Muscle of leg (tissue), 16 donors: ENCODE measurements at places on chromosomes 12 and 14.
A peak's percentile ranks its signal among the peaks of the same experiment; 100 is the strongest.

DNA sequence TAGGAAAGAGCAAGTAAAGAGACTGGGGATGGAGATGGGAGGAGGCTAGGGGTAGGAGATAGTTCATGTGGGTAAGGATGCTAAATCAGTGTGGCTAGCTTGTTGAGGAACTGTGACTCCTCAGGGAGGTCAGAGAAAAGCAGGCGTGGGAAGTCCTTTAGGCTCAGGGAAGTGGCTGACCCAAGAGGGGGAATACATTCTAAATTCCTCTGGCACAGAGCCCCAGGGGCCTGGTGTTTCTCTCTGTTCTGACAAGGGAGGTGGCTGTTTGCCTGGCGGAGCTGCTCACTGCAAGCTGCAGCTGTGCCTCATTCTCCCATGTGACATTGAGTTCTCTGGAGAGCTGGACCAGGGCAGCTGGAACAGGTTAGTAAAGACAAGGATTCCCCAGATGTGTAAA is 152.2 kb upstream of the SLC38A2 start:
- peak; percentile 86 for DNase-seq

DNA sequence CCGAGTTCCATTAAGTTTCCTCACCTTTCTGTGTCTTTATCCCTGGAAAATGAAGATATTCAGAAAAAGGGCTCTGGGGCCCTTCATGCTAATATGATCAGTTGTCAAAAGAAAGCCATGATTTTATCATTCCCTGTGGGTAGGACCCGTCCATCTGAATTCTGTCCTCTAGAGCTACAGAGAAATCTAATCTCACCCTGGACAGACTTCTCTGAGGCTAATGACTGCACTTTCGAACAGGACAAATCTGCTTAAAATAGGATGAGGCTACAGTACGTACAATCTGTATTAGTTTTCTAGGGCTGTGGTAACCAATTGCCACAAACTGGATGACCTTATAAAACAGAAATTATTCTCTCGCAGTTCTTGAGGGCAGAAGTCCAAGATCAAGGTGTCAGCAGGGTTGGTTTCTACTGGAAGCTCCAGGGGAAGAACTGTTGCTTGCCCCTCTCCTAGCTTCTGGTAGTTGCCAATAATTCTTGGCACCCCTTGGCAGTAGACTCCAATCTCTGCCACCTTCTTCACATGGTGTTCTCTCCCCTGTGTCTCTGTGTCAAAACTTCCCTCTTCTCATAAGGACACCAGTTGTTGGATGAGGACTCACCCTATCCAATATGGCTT is 1.3 kb downstream of the AK7 start:
- DNase-seq, result peak; percentile 1

DNA sequence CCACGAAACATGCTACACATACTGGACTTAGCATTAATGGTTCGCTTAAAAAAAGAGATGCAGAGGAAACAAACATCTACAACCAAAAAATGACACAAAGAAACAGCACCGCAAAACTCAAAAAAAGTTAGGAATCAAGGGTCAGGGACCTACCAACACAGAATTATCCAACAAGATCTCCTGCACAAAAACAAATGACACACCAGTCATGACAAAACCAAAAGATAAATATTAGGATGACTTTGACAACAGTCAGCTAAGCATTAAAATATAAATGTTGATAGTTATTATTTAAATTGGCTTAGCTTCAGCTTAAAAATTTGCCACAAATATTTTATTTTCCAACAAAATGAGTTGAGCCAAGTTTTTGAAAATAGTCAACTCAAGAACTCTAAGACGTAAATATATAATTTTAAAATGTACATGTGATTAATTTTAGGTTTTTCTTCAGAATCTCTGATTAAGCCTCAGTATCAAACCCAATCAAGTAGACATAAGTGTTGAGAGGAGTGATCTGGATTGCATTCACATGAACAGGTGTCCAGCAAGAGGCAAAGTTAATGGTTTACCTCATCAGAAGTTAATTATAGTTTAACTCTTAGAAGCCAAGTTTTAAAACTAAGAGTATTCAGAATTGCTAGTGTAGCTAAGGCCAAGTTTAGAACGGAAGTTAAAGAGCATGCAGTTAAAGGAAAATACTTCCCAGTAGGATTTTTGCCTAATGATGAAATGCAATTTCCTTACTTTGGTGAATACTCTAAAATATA is 79.9 kb downstream of the HEATR5A start:
- DNase-seq, result no peak

GRCh38 chr14:79602742-79603141 is 608.6 kb downstream of the DIO2 start:
- no peak for DNase-seq

DNA sequence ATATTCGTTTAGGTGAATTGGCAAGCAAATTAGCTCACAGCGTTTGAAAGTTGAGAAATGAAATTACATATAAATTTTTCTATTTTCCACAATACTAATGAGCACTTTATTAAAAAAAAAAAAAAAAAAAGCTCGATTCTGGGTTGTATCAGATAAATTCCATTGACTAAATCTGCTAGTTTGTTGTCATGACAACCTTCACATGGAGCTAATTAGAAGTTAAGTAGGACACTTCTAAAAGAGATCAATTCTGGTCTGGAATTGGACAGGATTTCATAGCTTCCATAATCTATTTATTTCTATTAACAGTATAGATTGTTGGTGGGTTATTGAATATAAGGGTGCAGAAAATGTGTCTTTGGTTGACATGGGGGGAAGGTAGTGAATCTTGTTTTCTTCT is 85.5 kb upstream of the NEDD1 start:
- no peak for DNase-seq

DNA sequence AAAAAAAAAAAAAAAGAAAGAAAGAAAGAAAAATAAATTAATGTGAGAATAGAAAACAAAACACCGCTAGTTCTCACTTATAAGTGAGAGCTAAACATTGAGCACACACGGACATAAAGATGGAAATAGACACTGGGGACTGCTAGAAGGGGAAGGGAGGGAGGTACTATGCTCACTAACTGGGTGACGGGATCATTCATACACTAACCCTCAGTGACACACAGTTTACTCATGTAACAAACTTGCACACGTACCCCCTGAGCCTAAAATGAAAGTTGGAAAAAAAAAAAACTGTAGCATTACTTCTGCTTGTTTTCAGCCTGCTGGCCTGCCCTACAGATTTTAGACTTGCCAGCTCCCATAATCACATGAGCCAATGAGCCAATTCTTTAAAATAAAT is 10.5 kb upstream of the PRMT5 start:
- DNase-seq, result no peak

- no peak for DNase-seq
These were observed 25.2 kb downstream of the MTA1 start for GRCh38 chr14:105444859-105445258.

DNA sequence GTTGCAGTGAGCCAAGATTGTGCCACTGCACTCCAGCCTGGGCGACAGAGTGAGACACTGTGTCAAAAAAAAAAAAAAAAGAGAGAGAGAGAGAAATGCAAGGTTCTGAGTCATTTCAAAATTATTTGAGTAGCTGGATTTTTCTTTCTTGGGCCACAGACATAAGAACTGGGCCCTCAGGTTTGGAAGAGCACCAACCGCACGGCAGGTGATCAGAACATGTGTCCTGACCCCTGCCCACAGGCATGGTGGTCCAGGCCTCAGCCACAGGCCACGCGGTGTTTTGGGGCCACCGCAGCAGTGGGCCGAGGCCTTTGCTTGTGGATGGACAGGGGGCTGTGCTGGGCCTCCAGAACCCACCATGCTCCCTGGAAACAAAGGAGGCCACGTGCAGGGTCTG is 126.7 kb downstream of the CALM1 start:
- no peak for DNase-seq

GRCh38 chr12:22855456-22855855 is 230.5 kb downstream of the ETNK1 start:
- DNase-seq, result no peak

DNA sequence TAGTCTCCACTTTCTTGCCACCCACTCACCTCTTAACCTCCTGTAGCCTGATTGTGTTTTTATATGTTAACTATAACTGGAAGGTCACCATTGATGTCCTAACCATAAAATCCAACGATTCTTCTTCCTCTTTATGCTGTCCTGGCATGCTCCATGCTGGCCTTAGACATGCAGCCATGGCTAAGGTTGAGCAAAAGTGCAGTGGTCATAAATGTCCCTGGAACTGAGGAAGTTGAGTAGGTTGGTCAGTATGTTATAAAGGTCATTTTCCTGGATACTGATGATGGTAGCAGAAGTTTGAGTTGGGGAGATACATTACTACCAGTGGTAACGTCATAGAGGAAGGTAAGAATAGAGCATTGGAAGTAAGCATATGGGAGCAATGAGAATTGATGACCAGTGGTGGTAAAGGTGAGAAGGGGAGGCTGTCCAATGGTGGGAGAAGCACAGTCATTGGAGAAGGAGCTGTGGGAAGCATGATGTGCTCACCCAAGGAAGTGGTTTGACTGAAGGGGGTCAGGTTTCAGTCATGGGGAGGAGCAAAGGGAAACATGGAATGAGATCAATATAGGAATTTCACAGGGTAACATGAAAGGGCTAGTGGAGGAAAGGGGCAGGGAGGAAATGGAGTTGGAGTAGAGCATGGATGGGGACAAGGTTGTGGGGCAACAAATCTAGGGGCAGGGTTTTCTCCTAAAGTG is 240.8 kb downstream of the DACT1 start:
- no peak for DNase-seq

GRCh38 chr12:74890237-74890599 is 319.4 kb downstream of the KCNC2 start:
- DNase-seq, result peak; percentile 32

GRCh38 chr12:104494793-104495158 is 38.0 kb downstream of the CHST11 start:
- DNase-seq, result no peak

GRCh38 chr14:24609655-24610344 is at the start of gene GZMH:
Gene GZMH (minus strand): TSS chr14:24609685. CDS start chr14:24609613, 72 bp downstream.
- DNase-seq, result no peak

GRCh38 chr12:51403159-51403558 is 12.0 kb upstream of the GALNT6 start:
- DNase-seq, result no peak

GRCh38 chr14:67242168-67242420 is 859 bp downstream of the PALS1 start:
- DNase-seq, result no peak

DNA sequence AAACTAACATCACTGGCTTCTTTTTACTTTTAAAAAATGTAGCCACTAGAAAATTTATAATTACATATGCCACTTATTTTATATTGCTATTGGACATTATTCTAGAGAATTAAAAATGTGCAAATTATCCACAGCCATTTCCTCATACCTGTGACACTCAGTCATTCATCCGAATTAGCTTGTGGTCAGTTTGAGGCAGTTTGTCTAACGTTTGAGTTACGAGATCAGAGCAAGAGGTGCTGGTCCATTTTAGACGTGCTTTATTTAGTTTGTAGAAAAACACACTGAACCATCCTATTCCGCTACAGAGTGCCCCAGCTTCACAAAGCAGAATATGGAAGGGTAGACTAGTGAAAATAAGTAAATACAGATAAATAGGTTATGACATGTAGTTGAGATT is 513.0 kb downstream of the NRXN3 start:
- DNase-seq, result no peak

DNA sequence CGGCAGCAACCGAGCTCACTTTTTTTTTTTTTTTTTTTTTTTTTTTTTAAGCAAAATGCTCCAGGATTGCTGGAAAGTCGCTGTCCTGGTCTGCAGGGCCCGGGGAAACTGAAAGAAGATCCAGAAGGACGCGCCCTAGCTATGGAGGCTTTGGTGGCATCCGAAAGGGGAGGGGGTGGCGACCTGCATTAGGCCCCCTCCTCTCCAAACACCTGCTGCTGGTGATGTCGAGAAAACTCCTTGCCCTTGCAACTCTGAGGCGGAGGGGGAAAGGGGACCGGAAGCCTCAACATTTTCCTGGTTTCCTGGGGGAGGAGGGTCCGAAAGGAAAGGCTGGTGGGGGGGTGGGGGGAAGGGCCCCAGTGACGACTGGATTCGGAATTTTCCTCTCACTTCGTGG is 421.1 kb downstream of the VRK1 start:
- DNase-seq, result no peak

DNA sequence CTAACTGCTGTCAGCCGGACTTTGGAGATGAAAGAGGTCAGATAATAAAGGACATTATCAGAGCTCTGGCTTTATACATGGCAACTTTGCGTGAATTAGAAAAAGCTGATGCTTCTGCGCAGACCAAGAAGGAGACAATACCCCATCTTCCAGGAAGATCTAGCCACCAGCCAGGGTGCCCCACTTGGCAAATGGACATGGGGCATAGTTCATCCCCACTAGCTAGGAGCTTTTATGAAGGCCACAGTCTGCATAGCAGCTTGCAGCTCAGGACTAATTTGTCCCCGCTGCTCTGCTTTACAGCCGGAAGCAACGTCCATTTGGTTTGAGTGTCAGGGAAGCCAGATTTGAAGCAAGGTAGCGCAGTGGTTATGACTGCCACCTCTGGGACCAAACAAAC is 101.0 kb downstream of the TMEM132C start:
- DNase-seq, result no peak

DNA sequence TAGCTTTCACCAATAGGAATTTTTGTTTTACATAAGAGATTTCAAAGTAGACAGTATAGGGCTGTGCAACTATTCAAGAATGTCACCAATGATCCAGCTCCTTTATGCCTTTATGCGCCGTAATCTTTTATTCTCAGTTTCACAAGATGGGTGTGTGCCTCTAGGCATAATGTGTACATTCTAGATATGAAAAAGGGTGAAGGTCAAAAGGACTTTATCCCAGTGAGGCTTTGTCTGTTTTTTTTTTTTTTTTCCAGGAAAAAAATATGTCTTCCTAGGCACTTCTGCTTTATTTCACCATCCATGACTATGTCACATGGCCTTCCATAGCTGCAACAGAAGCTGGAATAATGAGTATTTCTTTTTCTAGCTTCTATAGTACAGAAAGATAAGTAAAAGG is 142.3 kb upstream of the IGF1 start:
- no peak for DNase-seq

DNA sequence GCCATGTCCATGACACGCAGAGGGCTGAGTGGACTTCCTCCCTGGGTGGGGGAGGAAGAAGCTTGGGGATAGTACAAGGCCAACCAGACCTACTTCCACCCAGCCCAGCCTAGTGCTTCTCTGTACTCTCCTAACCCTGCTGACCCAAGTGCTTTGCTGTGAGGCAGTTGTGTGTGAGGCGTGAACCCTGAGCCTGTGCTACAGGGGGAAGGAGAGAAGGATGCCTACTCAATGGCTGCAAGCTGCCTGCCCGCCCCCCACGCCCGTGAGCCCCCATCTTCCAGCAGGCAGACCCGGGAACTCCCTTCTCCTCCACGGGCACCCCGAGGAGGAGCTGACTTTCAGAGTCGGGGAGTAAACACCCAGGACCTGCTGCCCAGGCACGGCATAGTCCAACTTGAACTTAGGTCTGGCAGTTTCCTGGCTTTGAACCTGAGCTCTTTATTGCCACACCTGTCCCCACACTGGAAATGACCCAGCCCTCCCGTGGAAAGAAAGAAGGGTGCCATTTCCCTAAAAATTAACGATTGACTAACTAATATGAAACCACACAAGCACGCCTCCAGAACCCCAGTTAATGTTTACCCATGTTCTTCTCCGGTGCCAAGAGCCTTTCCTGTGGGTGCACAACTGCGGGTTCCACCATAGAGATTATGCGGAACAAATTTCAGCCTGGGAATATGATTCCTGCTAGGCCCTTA is 10.8 kb downstream of the ALDH2 start:
- peak; percentile 49 for DNase-seq

GRCh38 chr14:58662018-58662417 is 24.3 kb downstream of the DACT1 start:
- peak; percentile 40 for DNase-seq

- DNase-seq, result no peak
These were observed 61.1 kb downstream of the RAB35 start for GRCh38 chr12:120055231-120056000.

- no peak for DNase-seq
These were observed 59.4 kb downstream of the BLTP3B start for GRCh38 chr12:100083308-100083707.

- DNase-seq, result no peak
These were observed 118.9 kb downstream of the SLC25A47 start for GRCh38 chr14:100442036-100442435.
